ENCODE measurements at places on chromosomes 1 and 21. TPM values are rescaled to one million over a fixed set of nuclear protein-coding genes. Genes with fewer than 3 reads are reported as not detected.

PIP5K1A gene
- 102 TPM for total RNA-seq

DNA sequence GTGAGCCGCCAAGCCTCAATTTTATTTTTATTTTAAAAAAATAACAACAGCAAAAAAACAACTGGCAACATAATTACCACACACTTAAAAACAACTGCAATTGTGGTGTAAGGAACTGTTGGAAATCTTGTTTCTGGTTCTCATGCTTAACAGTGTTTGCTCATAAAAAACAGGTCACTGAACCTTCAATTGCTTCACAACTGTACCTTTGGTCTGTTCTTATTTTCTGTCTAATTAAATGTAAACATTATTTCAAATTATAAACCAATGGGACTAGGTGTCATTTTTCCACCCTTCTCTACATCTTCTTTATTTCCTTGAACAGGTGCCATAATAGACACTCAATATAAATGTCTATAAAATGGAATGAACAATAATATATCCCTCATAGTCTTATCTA, 68.4 kb upstream of the CHRM3 start:
- DNase-seq, result no peak

GRCh38 chr1:29835406-29835805, 599.1 kb downstream of the PTPRU start:
- DNase-seq, result peak; percentile 25

GRCh38 chr1:15314328-15315281, 67.6 kb downstream of the FHAD1 start:
- no peak for DNase-seq

- DNase-seq, result peak; percentile 35
Measured at GRCh38 chr1:54982739-54983138, 2.3 kb downstream of the TMEM61 start.

BEND5 gene
- 5.9 TPM for total RNA-seq

DNA sequence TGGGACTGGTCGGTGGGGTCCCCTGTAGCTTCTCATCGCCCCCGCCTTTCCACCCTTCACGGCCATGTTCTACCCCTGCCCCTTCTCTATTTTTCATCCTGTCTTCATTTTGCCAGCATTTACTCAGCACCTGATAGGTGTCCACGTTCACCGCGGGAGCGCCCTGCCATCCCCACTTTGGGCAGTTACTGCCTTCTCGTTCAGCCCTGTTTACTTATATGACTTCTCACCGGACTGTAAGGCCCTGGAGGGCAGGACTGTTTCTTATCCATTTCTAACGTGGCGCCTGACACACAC, 380 bp downstream of the MFN2 start:
- DNase-seq, result no peak

GRCh38 chr1:216045400-216045799, 377.8 kb downstream of the USH2A start:
- DNase-seq, result no peak

DNA sequence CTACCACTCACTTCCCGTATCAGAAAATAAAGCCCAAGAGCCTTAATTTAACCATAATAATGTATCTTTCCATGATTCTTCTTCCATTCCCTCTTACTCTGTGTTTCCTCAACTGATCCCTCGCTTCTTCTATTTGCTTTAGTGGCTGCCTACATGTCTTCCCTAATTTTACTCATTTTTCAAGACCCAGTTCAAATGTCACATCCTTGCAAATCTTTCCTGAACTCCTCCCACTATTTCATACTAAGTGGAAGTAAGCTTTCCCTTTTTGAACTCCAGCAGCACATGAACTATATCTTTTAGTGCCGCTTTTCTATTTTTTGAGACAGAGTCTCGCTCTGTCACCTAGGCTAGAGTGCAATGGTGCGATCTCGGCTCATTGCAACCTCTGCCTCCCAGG, 3.8 kb upstream of the NFYC start:
- no peak for DNase-seq

DNA sequence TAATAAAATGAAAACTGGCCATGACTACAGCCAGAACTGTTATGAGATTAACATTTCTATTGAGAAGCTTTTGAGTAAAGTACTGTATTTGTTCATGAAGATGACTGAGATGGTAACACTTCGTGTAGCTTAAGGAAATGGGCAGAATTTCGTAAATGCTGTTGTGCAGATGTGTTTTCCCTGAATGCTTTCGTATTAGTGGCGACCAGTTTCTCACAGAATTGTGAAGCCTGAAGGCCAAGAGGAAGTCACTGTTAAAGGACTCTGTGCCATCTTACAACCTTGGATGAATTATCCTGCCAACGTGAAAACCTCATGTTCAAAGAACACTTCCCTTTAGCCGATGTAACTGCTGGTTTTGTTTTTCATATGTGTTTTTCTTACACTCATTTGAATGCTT, 164.0 kb downstream of the NEK7 start:
- DNase-seq, result no peak

PRRX1 gene
- total RNA-seq, result not detected

AIM2 gene
- total RNA-seq, result 3.1 TPM

GRCh38 chr21:43355925-43356289, 71.0 kb downstream of the SIK1 start:
- peak; percentile 68 for DNase-seq

PGLYRP4 gene
- not detected for total RNA-seq

GRCh38 chr1:230186874-230187273, 119.8 kb downstream of the GALNT2 start:
- DNase-seq, result no peak

DNA sequence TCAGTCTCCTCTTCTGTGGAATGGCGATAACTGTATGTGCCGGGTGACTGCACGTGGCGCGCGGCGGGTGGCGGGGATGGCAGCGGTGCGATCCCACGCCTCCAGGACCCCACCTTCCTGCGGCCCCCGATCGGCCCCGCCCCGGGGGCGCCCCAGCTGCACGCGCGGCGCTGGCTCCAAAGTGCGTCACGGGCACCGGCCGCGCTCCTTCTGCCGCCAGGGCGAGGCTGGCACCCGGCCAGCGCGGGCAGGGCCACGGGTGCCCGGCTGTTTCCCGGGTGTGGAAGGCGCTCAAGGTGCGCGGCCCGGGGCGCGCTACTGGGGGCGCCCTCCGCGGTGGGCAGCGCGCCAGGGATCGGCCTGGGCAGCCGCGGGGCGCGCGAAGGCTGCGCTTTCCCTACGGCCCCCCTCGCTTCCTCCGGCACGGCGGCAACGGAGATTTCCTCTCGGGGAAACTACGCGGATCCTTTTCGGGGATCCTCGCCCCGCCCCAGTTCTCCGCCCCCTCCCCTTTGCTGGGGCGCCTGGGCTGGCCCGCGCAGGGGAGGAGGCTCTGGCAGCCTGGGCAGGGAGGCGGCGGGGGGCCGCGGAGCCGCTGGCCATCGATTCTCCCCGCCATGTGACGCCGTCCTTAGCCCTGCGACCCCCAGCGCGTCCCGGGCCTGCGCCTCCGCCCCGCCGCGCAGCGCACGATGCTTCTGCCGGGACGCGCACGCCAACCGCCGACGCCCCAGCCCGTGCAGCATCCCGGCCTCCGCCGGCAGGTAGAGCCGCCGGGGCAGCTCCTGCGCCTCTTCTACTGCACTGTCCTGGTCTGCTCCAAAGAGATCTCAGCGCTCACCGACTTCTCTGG, at the start of gene EVA1C:
Gene EVA1C, plus strand, starts transcription at position 545 of the 853 bp plus-strand sequence. Its CDS starts 148 bp downstream, at position 693.
- DNase-seq, result peak; percentile 86

RGS7 gene
- total RNA-seq, result 1.6 TPM

GRCh38 chr1:47769295-47769694, 227.9 kb downstream of the TRABD2B start:
- no peak for DNase-seq

- peak; percentile 90 for DNase-seq
Measured at GRCh38 chr1:165114022-165114888, 242.3 kb downstream of the LMX1A start.

GRCh38 chr1:234713859-234714258, 103.9 kb upstream of the IRF2BP2 start:
- DNase-seq, result no peak
